CD8-positive, alpha-beta memory T cell (primary cell): ENCODE measurements at places on chromosomes 3 and 15.
A peak's percentile ranks its signal among the peaks of the same experiment; 100 is the strongest.

GRCh38 chr3:59381282-59381681, 331.5 kb upstream of the CFAP20DC start:
- DNase-seq = no peak

- no peak for DNase-seq
Measured at GRCh38 chr3:49568965-49569364, 14.7 kb downstream of the BSN start.

DNA sequence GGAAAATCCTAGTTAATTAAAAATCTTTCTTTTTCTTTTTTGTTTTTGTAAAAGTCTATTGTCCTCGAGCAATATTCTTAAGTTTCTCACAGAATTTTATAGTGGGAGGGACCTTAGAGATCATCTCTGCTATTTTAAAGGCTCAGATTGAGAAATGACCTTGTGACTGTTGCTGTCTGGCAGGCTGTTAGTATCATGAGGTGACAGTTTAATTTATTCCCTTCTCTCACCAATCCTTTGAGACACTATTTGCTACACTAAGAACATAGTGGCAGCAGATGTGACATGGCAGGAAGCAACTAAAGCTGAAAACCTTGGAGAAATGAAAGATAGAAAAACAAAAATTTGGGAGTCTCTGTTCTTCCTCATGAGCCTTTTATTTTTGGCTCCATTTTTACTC, 24.9 kb downstream of the APPL1 start:
- DNase-seq = no peak

GRCh38 chr3:195123281-195123691, 147.7 kb downstream of the XXYLT1 start:
- no peak for DNase-seq

DNA sequence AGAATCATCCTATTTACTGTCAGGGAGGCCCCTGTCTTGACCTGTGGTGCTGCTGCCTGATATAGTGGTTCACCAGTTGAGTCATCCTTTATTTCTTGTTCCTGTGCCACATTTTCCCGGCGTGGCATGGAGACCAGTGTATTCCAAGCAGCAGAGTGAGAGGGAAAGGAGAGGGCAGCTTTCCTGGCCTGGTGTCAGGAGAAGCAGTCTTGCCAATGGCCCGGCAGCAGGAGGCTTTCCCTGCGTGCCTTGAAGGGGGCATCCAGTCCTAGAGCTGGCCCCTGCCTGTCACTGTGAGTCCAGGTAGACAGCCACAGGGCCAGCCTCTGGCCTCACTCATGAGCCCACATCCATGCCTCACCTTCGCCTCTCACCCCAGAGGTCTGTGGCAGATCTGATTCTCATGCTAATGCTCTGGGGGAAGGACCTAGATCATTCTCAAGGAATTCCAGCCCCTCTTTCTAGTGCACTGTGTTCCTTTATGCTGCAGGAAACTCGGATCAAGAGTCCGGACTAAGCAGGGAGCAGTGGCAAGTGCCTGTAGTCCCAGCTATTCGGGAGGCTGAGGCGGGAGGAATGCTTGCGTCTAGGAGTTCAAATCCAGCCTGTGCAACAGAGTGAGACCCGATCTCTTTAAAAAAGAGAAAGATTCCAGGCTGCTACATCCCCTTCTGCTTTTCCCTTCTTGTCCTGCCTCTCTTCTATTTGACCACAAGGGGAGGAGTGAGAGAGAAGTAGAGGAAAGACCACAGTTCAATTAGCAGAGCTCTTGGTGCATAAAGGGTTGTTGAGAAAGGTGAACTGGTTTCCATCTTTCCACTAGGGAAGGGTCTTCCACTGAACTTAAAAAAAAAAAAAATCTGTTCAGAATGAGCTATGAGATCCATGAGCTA, 66.8 kb upstream of the HACD2 start:
- no peak for DNase-seq

DNA sequence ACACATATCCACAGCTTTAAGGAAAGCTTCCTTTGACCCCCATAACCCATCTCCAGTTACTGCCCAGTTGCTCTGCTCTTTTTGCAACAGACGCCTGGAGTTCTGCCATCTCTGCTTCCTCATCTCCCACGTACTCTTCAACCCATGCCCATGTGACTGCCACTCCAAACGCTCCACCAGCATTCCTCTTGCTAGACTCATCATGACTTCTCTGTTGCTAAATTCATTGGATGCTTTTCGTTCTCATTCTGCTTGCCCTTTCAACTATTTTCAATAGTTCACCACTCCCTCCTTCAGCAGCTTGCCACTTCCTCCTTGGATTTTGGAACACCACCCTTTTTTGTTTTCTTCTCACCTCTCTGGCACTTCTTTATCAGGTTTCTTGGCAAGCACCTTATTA, 2.7 kb upstream of the KNSTRN start:
- no peak for DNase-seq

- no peak for DNase-seq
Measured at GRCh38 chr15:51335538-51336410, 2.6 kb downstream of the CYP19A1 start.

DNA sequence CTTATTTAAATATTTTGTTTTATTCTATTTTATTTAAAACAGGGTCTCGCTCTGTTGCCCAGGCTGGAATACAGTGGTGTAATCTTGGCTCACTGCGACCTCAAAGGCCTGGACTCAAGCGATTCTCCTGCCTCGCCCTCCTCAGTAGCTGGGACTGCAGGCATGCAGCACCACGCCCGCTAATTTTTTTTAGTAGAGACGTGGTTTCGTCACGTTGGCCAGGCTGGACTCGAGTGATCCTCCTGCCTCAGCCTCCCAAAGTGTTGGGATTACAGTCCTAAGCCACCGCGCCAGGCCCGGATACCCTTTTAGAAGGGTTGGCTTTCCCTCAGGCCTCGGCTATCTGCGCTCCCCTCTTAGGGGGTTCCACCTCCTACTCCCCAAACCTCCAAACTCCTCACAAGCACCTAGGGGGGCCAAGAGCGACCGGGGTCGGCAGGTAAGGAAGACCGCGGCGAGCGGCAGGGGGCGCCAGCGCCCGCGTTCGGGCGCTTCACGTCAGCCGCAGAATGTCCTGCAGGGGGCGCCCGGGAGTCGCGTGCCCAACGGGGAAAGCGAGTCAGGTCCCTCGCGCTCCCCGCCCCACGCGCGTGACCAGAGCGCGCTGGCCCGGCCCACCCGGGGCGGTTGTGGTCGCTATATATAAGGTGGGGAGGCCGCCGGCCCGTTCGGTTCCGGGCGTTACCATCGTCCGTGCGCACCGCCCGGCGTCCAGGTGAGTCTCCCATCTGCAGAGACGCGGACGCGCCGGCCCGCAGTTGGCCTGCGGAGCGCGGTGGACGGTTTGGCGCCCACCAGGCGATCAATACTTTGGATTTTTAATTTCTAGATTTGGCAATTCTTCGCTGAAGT, 51.8 kb upstream of the GATM start:
- peak; percentile 90 for DNase-seq

GRCh38 chr3:2141482-2141881, 42.8 kb downstream of the CNTN4 start:
- no peak for DNase-seq
